ENCODE measurements at places on chromosomes 3 and 15.

DNA sequence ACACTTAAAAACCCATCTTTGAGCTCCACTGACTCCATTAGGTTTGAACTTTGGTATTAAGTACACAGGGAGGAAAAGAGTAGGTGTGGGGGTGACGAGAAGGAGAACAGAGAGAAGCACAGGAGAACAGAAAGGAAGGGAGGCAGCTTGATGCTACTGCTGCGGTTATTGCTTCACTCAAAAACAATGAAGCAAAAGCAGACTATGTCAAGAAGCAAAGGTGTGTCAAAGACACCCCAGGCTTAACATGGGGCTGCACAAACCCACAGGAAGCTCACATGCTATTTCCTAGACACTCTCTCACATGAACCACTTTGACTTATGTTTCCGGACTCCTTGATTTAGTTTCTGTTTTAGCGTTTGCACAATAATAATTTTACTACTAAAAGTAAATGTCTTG is 961.0 kb upstream of the CFAP20DC start:
- peak; percentile 22 for DNase-seq

DNA sequence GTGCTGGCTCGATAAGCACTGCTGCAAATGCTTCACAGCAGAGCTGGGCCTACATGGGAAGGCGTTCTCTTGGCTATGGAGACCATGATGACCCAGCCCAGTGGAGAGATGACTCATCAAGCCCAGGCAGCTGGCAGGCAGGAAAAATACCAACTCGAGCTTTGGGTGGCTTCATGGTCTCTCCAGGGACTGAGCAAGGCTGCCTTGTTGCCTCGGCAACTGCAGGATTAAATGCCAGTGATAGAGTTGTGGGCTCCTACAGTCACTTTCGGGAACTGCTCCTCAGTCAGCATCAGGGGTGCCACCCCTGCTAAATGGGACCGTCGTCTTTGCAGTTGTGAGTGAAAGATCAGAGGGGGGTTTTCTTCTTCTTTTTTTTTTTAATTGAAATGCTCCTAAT is 54.6 kb upstream of the MYZAP start:
- DNase-seq: no peak

DNA sequence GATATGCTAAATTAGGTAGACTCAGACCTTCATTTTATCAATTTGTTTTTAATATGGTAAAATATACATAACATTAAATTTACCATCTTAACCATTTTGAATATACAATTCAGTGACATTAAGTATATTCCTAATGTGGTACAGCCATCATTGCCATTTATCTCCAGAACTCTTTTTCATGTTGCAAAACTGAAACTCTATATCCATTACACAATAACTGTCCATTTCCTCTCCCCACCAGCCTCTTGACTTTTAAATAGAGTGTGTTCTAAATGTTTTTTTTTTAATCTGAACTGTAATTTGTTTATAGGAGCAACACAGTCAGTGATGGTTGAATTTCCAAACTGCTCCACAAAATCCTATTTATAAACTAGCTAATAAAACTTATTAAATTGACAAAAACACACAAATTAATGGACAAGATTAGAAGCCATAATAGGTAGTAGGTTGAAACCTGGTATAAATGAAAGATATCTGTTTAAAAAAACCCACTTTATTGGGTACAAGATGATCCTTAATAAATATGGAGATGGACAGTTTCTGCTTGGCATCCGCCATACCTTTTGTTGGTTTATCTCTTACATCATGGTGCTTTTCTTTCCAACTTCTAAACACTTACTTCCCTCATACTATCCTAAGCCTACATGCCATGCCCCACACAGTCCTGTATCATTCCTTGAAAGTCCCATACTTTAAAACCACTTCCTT is 142.4 kb downstream of the ZPLD1 start:
- DNase-seq: no peak

DNA sequence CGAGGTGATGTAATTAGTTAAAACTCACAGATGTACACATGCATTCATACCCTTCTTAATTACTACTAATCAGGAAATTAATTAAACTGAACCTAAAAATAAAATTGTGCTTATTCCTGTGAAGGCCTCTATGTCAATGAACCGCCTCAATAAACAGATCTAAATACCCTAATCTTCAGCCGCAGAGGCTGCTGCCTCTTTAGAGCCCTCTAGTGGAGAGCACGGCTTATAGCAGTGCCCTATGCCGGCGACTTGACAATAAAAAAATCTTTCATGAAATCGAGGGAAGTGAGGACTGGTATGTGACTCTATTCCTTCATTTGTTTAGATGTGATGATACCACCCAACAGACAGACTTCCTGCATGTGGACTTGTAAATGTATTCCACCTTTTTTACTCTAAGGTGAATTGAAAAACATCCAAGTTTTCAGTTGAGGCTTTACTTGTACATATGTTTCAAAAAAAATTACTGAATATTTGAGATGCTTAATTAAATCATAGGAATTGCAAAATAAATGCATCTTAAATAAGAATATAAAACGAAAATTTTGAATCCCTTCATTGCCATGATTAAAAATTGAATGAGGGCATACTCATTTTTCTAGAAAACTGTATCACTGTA is 8.3 kb upstream of the EPHA3 start:
- no peak for DNase-seq

Data from stimulated activated CD8-positive, alpha-beta memory T cell treated with anti-CD3 and anti-CD28 coated beads, Interleukin-2, amount 100 ng/mL, for 1 hour (primary cell).